ENCODE measurements at places on chromosomes 4 and X.
A peak's percentile ranks its signal among the peaks of the same experiment; 100 is the strongest.

GRCh38 chrX:42096265-42096920 lies 173.0 kb upstream of the CASK start:
- no peak for DNase-seq

- no peak for DNase-seq
These were observed 260.5 kb downstream of the TMA16 start for GRCh38 chr4:163755013-163755412.

GRCh38 chr4:113784497-113785250 lies 23.1 kb upstream of the CAMK2D start:
- peak; percentile 10 for DNase-seq

DNA sequence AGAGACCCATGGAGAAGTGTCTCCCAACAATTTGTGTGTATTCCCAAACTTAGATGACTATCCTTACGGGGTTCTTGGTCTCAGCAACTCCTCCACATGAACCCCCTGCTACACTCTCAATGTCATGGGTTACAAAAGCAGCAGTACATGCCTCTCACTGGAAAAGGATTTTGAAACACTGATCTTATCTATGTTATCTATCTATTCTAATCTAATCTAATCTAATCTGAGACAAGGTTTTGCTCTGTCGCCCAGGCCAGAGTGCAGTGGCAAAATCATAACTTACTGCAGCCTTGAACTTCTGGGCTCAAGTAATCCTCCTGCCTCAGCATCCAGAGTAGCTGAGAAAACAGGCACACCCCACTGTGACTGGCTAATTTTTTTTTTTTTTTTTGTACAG lies 19.3 kb downstream of the TSPAN5 start:
- DNase-seq = no peak

DNA sequence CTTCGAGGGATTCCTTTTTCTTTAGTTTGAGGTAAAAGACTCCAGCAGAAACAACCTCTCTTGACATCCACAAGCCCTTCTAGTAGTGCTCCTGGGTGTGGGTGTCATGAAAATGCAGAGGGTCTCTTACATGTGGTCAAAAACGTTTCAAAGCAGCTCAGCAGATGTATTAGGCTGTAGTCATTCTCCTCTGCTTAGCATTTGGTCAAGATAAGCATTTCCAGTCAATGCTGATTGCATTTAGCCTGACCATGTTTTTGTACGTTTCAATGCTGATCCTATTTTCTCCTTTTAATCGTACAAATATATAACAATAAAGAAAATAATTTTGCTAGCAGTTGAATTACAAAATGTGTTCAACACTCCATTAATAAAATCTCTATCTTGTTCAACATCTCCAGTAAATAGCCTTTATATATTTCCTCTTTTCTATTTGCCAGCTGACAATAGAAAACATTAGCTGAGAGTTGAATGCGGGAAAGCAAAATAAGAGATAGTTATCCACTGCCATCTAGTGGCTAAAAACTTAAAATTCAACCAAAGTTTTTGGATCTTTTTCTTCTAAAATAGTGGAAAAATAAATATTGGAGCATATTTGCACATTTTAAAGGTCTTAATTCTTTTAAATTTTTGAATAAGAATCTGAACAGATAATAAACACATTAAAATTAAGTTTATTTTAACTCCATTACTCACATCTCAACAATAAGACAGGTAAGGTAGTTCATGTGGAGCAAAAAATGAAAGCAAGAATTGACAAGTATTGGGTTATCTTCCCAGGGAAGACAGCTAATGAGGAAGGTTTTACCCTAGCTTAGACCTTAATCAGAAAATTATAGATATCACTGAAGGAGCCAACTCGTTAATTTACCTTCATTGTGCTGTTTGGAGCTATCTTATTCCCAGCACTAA lies 15.2 kb upstream of the PACRGL start:
- DNase-seq = peak; percentile 8

GRCh38 chr4:108979759-108980158 lies 216.9 kb upstream of the ETNPPL start:
- DNase-seq = no peak

DNA sequence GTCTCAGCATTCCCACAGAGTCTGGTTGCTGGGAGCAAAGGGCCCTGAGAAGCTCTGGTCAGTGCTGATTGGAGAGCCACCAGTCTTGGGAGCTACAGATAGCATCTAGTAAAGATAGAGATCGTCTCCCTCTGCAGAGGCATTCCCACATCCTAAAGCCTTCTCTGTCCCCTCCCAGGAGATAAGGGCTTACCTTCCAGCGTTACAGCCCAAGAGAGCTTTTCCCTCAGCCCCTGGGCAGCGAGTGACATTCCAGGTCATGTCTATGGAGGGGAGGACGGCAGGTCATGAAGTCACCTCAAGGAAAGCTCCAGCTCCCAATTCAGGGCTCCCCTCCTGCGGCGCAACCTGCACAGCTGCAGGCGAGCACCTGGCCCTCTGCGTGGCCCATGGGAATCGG lies 29.9 kb downstream of the CLDN34 start:
- DNase-seq = no peak

GRCh38 chrX:107171369-107172102 lies 34.7 kb downstream of the NUP62CL start:
- no peak for DNase-seq

All from activated CD4-positive, alpha-beta T cell treated with anti-CD3 and anti-CD28 coated beads, Interleukin-2, amount 50 U/mL, for 16 hours (primary cell).